Prostate gland (tissue), 2 donors: ENCODE measurements at places on chromosomes 4 and X.

DNA sequence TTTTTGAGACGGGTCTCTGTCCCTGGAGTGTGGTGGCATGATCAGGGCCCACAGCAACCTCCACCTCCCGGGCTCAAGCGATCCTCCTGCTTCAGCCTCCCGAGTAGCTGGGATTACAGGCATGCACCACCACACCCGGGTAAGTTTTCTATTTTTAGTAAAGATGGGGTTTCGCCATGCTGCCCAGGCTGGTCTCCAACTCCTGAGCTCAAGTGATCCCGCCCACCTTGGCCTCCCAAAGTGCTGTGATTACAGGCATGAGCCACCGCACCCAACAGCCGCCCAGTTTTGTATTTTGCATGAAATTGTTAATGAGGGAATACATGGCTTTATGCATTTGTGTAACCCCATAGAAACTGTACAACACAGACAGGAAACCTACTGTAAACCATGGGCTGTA, 2.8 kb upstream of the ARHGAP4 start:
- DNase-seq, result no peak

DNA sequence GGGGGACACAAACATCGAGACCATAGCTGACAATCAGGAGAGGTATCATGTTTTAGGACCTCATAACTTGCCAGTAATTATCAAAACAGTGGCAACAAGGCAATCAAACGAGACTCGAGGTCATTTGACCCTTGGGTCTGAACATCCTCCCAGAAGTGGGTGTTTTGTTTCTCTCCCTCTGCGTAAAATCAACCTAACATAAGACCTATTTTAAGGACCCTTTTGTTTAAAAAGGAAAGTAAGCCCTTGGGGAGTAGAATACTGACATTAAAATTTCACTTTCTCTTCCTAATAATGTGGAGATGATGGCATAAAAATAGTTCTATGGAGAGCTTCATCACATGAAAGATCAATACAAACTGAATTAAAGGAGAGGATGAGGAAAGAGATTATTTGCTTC, 106.2 kb upstream of the PUDP start:
- DNase-seq, result no peak

- no peak for DNase-seq
Observed at GRCh38 chr4:122831515-122832196, 5.0 kb downstream of the FGF2 start.

- DNase-seq, result no peak
Observed at GRCh38 chr4:79413032-79413885, 5.2 kb upstream of the GK2 start.

DNA sequence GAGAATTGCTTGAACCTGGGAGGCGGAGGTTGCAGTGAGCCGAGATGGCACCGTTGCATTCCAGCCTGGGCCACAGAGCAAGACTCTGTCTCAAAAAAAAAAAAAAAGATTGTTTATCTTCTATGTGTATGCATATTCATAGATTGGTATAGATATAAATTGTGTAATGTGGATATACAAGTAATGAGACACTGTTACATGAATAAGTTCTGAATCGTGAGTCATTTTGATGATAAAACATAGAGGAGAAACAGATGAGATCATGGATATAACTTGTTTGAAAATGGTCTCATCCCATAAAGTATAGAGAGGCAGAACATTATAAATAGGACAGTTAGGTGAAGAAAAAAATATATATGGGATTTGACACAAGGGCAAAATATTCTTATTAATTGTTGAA, 628.0 kb downstream of the IL1RAPL1 start:
- no peak for DNase-seq

DNA sequence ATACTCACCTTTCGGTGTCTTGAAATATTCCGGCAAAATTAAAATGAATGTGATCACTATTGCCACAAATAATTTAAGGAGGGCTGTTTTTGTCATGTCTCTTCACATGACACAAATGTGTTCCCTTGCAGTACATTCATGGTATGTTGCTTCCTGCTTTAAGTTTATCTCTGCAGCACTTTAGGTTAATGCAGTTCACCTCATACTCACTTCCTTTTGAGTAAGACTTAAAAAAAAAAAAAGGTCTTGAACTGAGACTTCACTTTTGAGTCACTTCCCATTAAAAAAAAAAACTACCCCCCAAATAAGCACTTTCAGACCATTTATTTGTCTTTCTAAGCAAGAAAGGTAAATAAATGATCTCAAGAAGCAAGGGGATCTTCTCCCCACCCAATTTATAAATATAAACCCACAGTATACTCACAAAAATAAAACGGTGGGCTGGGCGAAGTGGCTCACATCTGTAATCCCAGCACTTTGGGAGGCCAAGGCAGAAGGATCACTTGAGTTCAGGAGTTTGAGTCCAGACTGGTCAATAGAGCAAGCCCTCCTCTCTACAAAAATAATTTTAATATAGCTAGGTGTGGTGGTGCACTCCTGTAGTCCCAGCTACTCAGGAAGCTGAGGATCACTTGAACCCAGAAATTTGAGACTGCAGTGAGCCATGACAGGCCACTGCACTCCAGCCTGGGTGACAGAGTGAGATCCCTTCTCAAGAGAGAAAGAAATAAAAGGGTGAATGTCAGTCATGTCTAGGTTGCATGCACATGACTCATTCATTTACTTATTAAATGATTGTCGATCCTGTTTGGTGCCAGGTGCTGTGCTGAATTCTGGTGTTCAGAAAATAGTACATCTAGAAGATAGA, at the start of gene TMEM156:
TSS of gene TMEM156 (minus strand) at position 192 of the 868 bp plus-strand sequence. CDS start at position 96, 96 bp downstream.
- no peak for DNase-seq

DNA sequence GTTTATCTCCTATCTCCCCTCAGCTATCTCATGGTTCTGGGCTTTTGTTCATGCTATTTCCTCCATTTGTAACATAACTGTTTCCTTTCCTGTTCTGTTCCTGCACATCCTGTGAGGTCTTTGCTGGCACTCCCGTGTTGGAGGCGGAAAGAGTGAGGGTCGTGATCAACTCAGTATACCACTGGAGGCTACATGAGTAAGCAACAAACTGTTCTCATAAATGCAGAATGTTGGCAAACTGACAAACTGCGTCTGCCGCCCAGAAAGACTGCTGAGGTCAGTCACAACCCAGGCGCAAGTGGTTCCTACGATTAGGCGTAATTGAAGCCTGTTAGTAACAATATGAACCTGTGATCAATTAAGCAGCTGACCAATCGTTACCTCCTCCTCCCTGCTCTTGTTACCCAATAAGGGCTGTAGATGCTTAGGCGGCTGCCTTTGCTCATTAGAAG, 48.8 kb downstream of the C4orf33 start:
- DNase-seq, result no peak

- no peak for DNase-seq
Observed at GRCh38 chr4:159977907-159978617, 875.2 kb downstream of the RAPGEF2 start.

GRCh38 chrX:100070334-100070849, 339.7 kb downstream of the PCDH19 start:
- DNase-seq, result no peak

DNA sequence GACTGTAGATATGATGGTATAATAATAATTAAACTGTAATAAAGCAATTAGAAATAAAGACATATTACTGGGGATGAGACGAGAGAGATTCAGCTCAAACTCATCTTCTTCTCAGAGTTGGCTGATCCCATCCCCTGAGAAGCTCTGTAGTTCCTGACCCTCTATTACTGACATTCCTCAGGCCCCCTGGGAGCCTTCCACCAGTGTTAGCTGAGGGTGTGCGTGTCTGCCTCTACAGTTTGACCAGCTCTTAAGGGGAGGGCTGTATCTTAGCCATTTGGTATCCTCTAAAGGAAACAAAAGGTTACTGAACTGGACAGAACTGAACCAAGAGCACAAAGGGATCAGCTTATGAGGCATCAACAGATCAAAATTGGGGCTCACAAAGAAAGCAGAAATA, 11.2 kb downstream of the FHDC1 start:
- no peak for DNase-seq

DNA sequence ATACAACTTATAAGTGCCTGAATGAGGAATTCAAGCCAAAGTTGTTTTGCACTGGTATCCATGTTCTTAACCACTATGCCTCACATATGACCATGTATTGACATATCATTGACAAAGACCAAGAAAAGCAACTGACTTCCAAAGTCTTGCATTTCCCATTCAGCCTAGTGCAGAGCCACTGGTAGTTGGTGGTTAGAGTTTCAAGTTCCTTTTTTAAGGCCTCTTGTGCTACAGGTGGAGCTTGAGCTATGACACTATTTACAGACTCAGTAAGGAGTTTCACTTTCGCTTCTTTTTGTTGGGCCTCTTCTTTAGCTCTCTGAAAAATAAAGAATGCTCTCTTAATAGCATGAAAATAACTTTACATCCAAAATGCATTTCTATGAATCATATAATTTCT, 763.0 kb downstream of the DMD start:
- DNase-seq, result no peak

- no peak for DNase-seq
Observed at GRCh38 chr4:58475097-58475496, 1364.9 kb upstream of the IGFBP7 start.

DNA sequence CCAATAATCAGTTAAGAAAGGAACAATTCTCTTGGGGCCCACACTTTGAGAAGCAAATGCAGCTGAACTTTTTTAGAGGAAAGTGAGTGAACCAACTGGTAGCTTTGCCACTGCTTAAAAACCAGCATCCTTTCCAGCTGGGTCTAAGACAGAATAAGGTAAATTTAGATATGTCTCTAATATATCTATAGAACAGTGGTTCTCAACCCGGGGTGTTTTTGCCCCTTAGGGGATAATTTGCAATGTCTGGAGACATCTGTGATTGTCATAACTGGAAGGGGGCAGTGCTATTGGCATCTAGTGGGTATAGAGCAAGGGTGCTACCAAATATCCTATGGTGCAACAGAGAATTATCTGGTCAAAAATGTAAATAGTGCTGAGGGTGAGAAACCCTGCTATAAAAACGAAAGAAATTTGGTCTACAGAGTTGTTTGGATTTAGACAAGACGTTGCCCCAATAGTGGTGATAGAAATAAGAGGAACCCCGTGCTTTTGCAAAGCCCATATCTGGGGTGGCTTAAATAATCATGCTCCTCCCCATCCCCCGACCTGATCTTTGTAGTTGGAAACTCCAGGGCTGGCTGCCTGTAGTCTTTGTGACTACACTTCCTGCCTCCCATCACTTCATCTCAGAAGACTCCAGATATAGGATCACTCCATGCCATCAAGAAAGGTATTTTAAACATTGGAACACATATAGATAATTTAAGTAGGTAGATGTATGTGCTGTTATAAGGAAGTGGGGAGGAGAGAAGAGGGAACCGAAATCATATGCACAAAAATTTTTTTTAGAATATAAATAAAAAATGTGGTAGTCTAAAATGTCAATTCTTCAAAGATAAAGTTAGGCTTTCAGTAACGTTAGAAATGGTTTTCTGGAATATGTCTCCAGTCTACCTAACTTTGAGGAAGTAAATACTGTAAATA, at the start of gene TLR7:
TSS of gene TLR7 (plus strand) at position 622 of the 927 bp plus-strand sequence. CDS start 507 bp downstream, outside the sequence.
- no peak for DNase-seq

GRCh38 chr4:4308800-4309441, 18.9 kb downstream of the ZBTB49 start:
- no peak for DNase-seq

- no peak for DNase-seq
Observed at GRCh38 chrX:9260603-9261002, 204.3 kb upstream of the TBL1X start.

DNA sequence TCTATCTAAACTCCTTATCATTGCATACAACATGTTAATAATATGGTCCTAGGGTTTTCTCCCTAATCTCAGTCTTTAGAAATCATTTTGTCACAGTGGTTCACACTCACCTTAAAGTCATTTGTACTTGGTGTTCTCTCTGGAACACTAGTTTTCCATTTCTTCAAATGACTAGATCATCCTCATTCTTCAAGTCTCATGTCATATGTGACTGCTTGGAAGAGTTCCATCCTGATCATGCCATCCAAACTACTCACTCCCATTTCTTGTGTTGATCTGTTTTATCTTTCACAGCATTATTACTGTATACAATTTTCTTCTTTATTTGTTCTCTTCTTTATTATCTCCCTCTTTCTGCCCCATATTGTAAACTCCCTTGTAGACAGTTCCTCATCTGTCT, 66.5 kb downstream of the HTR2C start:
- no peak for DNase-seq

- DNase-seq, result no peak
Observed at GRCh38 chrX:138859421-138859820, 147.9 kb upstream of the FGF13 start.
